ENCODE measurements at places on chromosomes 6 and 20. TPM values are rescaled to one million over a fixed set of nuclear protein-coding genes. Genes with fewer than 3 reads are reported as not detected.

Gene SRSF6
- 98.1 TPM for polyA plus RNA-seq

Gene UBD
- 2.1 TPM for polyA plus RNA-seq

Gene ZNF311
- polyA plus RNA-seq = 1.0 TPM

Gene ASIP
- polyA plus RNA-seq = 0.87 TPM

Gene ESR1
- polyA plus RNA-seq = 0.31 TPM

Gene PTCHD4
- polyA plus RNA-seq = 0.12 TPM

Gene CCDC167
- polyA plus RNA-seq = 54.6 TPM

Gene RGS17
- polyA plus RNA-seq = 0.17 TPM

Gene DAAM2
- polyA plus RNA-seq = 26.8 TPM

Gene LRFN2
- not detected for polyA plus RNA-seq

Gene PRR18
- polyA plus RNA-seq = 0.33 TPM

Gene E2F3
- 4.1 TPM for polyA plus RNA-seq

Gene TGM6
- polyA plus RNA-seq = not detected

Gene TMEM244
- polyA plus RNA-seq = not detected

Gene C6orf141
- 6.1 TPM for polyA plus RNA-seq

Gene DEFB114
- not detected for polyA plus RNA-seq

Gene PFDN4
- 83.6 TPM for polyA plus RNA-seq

Gene KCNK5
- 11.7 TPM for polyA plus RNA-seq

Gene CLVS2
- polyA plus RNA-seq = not detected

Gene PHACTR3
- 5.3 TPM for polyA plus RNA-seq

Gene OR2J3
- polyA plus RNA-seq = not detected

Gene TMC2
- polyA plus RNA-seq = 0.06 TPM

Gene NKX2-4
- not detected for polyA plus RNA-seq

Gene ULBP1
- 1.9 TPM for polyA plus RNA-seq

Gene KIF25
- 0.61 TPM for polyA plus RNA-seq

Gene PIM1
- polyA plus RNA-seq = 47.7 TPM

Gene PROKR2
- polyA plus RNA-seq = not detected

Gene FARS2
- polyA plus RNA-seq = 12.5 TPM

Gene SYTL3
- polyA plus RNA-seq = 16.4 TPM

Gene FKBP1C
- 2.5 TPM for polyA plus RNA-seq

Gene RNGTT
- polyA plus RNA-seq = 6.1 TPM

Gene PTGIS
- polyA plus RNA-seq = 12.6 TPM

Gene TXLNB
- polyA plus RNA-seq = 0.31 TPM

Gene SLC12A5
- not detected for polyA plus RNA-seq

Gene FABP7
- not detected for polyA plus RNA-seq

Gene TTLL9
- polyA plus RNA-seq = 2.5 TPM

Gene OR2H1
- polyA plus RNA-seq = not detected

Gene CLPSL1
- polyA plus RNA-seq = not detected

Gene CDH4
- 0.25 TPM for polyA plus RNA-seq

Gene MOG
- not detected for polyA plus RNA-seq

Gene PPP2R5D
- 19.8 TPM for polyA plus RNA-seq

Gene PTK7
- 77.6 TPM for polyA plus RNA-seq

Gene POFUT1
- polyA plus RNA-seq = 20.3 TPM

Gene GSTA1
- polyA plus RNA-seq = 4.0 TPM

Gene TJAP1
- 22.6 TPM for polyA plus RNA-seq

Gene PPIL6
- polyA plus RNA-seq = 8.5 TPM

Gene GHRH
- polyA plus RNA-seq = not detected

Gene CD93
- polyA plus RNA-seq = 17.9 TPM

Gene GRIK2
- 0.12 TPM for polyA plus RNA-seq

Gene CGAS
- 2.1 TPM for polyA plus RNA-seq

Gene GPR6
- not detected for polyA plus RNA-seq

Gene FAM209B
- 0.64 TPM for polyA plus RNA-seq

Gene ATP9A
- polyA plus RNA-seq = 3.3 TPM

Gene TNF
- 15.7 TPM for polyA plus RNA-seq

Gene HTR1B
- polyA plus RNA-seq = 0.06 TPM
